ENCODE measurements at places on chromosomes 3 and 15.

GRCh38 chr3:179455954-179456353, 4.7 kb upstream of the GNB4 start:
- no peak for DNase-seq

DNA sequence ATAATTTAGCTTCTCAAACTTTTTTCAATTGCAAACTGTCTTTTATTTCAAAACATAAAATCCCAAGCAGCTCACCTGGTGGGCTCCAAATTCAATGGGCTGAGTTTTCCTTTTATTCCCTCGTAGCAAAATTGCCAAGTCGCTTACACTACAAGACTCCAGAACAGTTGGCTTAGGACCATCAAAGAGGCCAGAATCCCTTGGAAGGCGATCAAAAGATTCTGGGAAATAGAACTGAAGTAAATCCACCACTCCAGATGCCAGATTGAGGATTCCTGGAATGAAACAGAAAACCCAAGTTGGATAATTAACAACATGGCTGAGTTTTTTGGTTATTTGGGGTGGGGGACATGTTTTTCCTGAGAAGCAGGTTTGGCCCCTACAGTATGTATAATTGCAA, 87.7 kb upstream of the DCLK3 start:
- DNase-seq, result no peak

- DNase-seq, result no peak
Measured at GRCh38 chr15:29312387-29312786, 42.8 kb upstream of the NSMCE3 start.

GRCh38 chr3:55895897-55896566, 408.9 kb upstream of the WNT5A start:
- no peak for DNase-seq

- no peak for DNase-seq
Measured at GRCh38 chr15:75178938-75179745, 22.5 kb upstream of the C15orf39 start.

DNA sequence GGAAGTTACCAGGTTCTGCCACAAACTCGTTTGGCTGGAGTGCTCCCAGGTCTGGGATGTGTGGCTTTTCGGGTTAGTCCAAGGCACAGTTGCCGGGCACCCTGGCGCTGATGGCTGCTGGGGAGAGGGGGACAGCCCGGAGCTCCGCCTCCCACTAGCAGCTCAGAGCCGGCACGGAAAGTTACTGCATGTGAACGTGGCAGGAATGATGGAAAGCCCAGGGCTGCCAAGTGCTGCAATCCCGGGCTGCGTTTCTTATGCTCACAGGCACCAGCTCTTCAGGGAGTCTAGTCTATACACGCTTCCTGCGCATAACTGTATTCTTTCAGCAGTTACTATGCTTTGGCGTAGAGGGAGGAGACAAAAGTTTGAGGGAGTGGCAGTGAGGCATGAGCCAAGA, 141.8 kb upstream of the ICE2 start:
- no peak for DNase-seq

GRCh38 chr15:70152070-70152480, 54.4 kb upstream of the TLE3 start:
- DNase-seq, result no peak

DNA sequence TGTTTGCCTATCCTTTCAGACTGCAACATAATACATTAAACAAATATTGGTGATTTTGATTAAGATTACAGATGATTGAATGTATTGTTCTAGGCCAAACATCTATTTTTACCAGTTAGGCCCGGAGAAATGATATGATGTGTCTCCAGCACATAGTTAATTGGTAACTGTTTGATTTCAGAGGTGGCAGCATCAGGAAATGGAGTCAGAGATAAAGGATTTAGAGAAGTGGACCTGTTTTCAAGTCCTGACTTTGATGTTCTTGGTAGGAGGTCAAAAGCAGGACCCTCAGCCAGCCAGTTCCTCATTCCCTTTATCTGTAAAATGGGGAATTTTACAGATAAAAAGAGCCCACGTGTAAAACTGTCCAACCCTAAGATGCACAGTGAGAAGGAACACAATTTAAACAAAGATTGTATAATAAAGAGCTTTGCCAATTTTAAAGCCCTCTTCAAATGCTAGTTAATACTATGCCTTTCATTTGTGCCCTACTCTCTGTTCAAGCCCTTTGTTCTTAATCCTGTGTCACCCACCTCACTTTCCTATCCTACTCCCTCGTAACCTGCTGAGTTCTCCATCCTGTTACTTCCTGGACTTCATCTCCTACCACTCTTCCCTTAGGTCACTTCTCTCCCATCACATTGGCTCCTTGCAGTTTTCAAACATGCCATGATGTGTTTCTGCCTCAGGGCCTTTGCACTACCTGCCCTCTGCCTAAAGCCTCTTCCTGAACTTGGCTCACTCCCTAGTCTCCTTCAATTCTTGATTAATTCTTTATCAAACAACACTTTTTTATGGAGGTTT, 2.5 kb downstream of the TMEM212 start:
- no peak for DNase-seq

GRCh38 chr3:120272286-120272685, 12.7 kb downstream of the GPR156 start:
- DNase-seq, result no peak

DNA sequence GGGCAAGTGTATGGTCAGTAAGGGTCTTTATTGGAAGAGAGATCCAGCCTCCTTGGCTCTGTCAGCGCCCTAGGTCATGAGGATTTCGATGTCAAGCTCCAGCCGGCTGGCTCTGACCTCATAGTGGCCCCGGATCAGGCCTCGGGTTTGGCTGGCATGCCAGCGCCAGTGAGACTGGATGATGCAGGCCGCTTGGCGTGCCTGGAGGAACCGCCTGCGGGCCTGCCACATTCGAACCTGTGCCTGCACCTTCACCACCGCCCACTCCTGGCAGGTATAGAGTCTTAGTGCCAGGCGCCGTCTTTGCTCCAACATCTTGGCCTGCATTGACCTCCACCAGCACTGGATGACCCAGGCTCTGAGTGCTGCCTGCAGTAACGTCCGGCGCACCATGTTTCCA, 483 bp downstream of the IQCF6 start:
- DNase-seq, result no peak

GRCh38 chr15:68363353-68363752, 68.6 kb downstream of the ITGA11 start:
- DNase-seq, result no peak

- DNase-seq, result no peak
Measured at GRCh38 chr3:15159501-15160136, 46.4 kb upstream of the CAPN7 start.

- DNase-seq, result no peak
Measured at GRCh38 chr15:68158046-68158628, 47.0 kb downstream of the CALML4 start.

DNA sequence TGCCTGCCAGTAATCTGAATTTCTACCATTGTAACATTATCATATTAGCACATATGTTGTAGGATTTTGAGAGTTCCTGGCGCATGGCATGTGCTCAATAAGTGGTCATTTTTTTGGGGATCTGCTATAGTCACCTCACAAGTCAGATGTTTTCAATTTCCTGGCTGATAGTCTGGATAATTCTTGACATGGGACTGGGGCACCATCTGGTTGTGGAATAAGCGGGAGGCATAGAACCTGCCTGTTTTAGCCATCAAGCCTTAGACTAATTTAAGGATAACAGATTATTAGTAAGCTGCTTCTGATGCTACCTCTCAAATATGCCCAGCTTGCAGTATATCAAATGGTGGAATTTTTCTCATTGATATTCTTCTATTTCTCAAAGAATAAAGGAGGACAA, 39.1 kb downstream of the GASK1A start:
- no peak for DNase-seq

- no peak for DNase-seq
Measured at GRCh38 chr3:78495301-78495700, 1272.5 kb downstream of the ROBO1 start.

- no peak for DNase-seq
Measured at GRCh38 chr3:149384911-149385321, 7.5 kb upstream of the TM4SF1 start.

DNA sequence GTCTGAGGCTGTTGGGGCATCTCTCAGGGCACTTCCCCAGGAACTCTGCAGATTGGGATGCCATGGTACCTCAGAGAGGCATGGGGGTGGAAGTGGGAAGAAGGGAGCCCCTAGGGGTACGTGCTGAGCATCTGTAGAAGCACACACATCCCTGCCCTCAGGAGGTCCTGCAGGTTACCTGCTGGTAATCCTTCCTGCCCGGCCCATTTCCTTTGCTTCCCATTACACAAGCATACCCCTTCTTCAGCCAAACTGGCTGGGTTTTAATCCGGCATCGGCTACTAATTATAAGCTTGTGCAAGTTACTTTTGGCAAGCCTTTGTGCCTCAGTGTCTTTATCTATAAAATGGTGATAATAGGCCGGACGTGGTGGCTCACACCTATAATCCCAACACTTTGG, 3.1 kb upstream of the SMAD6 start:
- DNase-seq, result no peak

DNA sequence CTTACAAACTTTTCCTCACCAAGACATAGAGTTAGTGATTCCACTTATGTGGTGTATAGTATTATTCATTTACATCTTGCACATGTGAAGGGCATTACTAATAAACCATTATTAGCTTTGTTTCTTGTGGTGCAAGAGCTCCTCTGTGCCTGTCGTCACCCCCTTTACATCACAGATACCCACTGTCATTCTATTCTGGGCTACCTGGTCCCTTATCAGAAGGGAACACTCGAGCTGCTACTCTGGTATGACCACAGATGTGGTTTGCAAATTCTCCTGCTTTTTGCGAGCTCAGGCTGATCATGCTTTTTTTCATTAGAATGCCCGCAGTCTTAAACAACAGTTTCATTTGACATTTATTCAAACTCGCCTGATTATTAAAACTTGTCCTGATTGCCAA, 13.9 kb upstream of the SENP2 start:
- DNase-seq, result no peak

GRCh38 chr3:172626021-172626640, 84.7 kb downstream of the NCEH1 start:
- no peak for DNase-seq

DNA sequence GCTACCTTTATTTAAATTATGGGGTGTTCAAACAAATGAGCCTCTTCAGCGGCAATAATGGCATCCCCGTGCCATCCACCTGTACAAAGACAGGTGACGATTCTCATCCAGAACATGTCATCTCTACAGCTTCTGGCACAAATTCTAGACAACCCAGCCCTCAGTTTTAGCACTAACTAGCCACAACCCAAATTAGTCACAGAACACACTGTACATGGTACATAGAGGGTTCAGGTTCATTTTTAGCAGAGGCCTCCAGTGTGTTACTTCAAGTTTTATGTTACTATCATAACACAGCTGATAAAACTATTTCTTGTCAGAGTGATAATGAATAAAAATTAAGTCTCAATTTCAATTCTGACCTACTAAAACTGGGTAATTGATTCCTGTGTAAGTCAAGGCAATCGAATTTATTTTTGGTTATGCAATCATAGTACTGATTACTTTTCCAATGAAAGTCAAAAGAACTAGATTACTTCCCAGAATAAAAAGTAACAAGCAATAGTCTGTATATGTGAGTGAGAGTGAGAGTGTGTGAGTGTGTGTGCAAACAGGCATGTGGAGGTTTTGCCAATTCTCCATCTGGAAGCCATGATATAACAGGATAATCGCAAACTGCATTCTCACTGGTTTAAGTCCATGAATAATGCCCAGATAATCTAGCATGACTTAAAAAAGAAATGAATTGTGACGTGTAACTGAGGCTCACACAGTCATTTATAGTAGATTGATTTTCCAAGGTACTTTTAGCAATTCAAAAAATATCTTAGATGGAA, 37.4 kb downstream of the SHQ1 start:
- DNase-seq, result no peak

GRCh38 chr15:58864602-58865424, 68.7 kb downstream of the SLTM start:
- peak; percentile 20 for DNase-seq

DNA sequence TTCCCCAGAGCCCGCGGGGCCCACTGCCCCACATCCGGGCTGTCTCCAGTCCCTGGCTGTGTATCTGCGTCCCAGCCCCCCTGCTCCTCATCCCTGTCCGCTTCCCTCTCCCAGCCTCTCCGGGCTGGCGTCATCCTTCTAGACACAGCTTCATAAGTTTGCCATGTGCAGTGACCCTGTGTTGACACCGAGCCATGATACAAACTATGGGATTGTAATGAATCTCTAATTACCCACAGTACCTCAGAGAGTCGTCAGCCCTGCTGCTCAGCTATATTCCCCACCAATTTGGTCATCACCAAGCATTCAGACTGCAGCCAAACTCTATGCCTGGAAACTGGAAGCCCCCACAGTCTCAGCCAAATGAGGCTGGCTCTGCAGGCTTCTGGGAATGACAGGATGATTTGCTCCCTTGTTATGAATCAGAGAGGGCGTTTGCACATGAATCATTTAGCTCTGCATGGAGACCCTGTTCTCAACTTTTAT, 466.1 kb upstream of the ATP11B start:
- no peak for DNase-seq

DNA sequence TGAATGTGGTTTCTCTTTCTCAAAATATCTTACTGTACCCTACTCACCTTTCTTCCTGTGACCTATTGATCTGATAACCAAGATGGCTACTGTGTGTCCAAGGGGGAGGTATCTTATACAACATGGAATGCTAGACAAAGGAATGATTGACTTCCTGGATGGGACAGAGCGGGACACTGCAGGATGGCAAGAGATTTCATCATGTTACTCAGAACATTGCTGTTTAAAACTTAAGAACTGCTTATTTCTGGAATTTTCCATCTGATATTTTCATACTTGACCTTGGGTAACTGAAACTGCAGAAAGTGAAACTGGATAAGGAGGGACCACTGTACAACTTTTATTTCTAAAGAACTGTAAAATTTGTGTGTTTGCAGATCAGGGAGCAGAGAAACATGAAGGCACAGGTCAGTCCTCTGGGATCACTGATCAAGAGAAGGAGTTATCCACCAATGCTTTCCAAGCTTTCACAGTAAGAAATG, 18.5 kb downstream of the CNOT10 start:
- DNase-seq, result no peak

DNA sequence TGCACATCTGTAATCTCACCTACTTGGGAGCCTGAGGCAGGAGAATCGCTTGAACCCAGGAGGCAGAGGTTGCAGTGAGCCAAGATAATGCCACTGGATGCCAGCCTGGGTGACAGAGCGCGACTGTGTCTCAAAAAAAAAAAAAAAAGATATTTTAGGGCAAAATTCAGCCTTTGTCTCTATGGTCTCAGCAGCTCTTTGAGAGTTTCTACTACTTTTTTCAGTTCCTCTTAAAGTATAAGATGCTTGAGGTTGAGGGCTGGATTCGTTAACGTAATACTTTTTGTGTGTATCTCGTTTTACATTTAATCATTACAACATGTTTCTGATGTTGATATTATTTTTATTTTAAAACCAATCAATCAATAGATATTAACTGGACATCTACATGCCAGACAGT, 381.2 kb upstream of the TBL1XR1 start:
- no peak for DNase-seq
